HuH-7.5 (cell line): ENCODE measurements at places on chromosomes 6 and 20.
A peak's percentile ranks its signal among the peaks of the same experiment; 100 is the strongest.

GRCh38 chr6:15044948-15045347, 200.9 kb upstream of the JARID2 start:
- no peak for DNase-seq

DNA sequence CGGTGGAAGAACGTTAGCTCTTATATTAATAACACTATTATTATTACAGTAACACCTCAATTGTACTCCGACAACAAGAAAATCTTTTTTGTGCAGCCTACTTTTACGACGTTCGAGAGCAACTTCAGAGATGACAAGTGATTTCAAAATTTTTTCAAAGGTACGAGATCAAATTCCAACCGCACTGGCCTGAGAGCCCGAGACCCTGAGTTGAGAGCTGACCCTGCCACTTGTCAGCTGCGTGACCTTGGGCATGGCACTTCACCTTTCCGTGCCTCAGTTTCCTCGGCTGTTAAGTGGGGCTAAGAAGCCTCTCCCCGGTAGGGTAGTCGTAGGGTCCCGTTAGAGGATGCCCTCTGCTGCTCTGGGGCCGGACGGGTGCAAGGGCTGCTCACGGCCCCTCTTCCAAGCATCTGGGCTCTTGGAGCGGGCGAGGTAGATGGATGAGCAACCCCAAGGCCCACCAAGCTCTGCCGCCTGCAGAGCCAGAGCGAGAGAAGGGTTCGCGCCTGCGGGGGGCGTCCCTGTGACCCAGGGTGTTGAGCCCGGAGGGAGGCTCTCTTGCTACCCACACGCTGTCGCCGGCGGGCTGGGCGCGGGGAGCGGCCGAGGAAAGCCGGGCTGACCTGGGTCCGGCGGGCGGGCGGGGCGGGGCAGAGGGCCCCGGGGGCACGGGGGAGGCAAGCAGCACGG, 510 bp downstream of the NDRG3 start:
- peak; percentile 44 for DNase-seq

GRCh38 chr6:125299257-125299656, 2.5 kb downstream of the HDDC2 start:
- DNase-seq = no peak

GRCh38 chr6:111747829-111748228, 125.4 kb downstream of the FYN start:
- DNase-seq = no peak

- no peak for DNase-seq
These were observed 4.9 kb upstream of the YTHDF1 start for GRCh38 chr20:63220696-63221399.

DNA sequence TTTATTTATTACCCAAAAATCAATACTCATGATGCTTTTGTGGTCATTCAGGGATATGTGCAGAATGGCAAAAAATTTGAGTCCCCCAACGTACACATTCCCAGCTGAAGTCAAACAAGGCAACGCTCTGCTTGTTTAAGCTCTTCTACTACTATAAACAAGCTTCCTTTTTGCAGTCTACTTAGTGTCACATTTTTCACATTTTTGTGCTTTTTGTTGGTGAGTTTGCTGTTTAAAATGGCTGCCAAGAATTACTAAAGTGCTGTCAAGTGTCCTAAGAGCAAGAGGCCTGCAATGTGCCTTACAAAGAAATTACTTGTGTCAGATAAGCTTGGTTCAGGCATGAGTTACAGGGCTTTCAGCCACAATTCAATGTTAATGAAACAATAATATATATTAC, 2.1 kb downstream of the WFDC8 start:
- DNase-seq = no peak

GRCh38 chr20:41432746-41433145, 66.1 kb upstream of the EMILIN3 start:
- no peak for DNase-seq

- no peak for DNase-seq
These were observed 185.2 kb upstream of the FLRT3 start for GRCh38 chr20:14522595-14522994.

DNA sequence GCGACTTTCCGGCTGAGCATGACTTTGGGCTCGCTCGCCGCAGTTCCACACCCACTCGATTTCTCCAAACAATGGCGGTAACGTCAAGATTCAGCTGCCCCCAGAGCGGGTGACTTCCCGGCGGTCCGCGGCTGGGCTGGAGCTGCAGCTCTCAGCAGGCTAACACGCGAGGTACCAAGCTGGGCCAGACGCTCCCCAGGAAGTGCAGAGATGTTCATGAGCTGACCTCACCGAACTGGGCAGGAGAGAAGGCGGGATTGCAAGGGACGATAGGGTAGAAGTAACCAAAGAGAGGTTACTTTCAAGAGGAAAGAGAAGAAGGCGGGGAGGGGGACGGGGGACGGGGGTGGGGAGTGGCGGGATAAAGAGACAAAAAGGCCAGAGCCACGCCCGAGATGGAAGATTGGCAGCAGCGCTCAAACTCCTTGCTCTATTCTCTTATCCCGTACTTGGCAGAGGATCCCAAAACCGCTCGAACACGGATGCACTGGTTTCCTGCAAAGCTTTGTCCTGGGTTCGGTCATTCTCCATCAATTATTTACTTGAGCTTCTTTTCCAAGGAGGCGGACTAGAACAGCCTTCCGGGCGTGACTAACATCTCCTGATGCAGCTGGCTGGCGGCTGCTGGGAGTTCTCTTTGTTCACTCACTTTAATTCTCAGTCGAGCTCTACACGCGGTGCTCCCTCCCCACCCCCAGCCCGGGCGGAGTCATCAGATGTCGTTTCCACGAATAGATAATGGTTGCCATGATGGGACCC, at the start of gene MTCL3:
MTCL3 (minus strand) TSS at position 626 of the 759 bp plus-strand sequence.
- DNase-seq = no peak

DNA sequence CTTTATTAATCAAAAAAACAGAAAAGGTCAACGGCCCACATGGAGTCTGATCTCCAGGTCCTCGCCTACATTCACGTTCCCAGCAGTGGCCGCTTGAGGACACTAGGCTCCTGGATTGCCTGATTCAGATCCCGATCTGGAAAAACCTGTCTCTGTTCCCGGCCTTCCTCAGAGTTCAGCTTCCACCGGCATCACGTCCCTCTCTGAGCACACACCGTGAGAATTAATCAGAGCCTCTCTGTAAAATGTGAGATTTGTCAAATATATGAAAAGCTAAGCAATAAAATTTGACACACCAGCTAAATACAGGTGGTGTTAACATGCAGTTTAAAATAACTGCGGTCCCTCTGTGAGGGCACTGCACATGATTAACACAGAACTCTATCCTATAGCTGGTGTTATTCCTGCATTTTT, 122.8 kb upstream of the COL21A1 start:
- DNase-seq = peak; percentile 17

GRCh38 chr6:147578883-147579282, 70.4 kb downstream of the SAMD5 start:
- DNase-seq = no peak

- DNase-seq = no peak
These were observed 10.4 kb downstream of the FAM110A start for GRCh38 chr20:843912-844311.

GRCh38 chr6:159572439-159573110, 120.5 kb downstream of the SOD2 start:
- no peak for DNase-seq

DNA sequence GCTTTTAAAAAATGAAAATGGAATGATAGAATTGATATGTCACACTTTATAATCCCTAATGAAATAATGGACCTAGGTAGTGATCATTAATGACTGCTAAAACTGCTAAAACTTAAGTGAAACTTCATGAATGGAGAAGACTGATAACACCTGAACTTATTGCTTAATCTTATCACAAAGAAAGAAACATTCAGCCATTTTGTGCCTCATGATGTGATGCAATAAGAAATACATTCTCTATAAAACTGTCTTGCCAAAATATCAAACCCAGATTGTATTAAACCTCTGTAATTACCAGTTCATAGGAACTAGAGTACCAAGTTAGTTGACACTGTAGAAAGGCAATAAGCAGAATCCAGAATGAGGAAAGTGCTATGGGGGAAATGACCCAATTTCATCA, 54.4 kb upstream of the COL10A1 start:
- DNase-seq = no peak

DNA sequence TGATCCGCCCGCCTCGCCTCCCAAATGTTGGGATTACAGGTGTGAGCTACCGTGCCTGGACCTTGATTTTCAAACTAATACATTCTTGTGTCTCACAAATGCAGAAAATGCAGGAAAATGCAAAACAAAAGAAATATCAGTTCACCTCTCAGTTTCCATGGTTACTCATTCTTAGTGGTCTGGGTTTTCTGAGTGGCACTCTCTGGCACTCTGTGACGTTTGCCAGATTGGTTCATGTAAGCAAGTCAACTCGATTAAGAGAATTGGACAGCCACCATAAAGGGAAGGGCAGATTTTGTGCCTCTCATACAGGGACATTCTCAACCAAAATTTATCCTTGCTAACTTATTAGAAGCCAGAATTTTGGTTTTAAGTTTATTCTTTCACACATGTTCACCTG, 8.6 kb downstream of the CMTR1 start:
- no peak for DNase-seq

DNA sequence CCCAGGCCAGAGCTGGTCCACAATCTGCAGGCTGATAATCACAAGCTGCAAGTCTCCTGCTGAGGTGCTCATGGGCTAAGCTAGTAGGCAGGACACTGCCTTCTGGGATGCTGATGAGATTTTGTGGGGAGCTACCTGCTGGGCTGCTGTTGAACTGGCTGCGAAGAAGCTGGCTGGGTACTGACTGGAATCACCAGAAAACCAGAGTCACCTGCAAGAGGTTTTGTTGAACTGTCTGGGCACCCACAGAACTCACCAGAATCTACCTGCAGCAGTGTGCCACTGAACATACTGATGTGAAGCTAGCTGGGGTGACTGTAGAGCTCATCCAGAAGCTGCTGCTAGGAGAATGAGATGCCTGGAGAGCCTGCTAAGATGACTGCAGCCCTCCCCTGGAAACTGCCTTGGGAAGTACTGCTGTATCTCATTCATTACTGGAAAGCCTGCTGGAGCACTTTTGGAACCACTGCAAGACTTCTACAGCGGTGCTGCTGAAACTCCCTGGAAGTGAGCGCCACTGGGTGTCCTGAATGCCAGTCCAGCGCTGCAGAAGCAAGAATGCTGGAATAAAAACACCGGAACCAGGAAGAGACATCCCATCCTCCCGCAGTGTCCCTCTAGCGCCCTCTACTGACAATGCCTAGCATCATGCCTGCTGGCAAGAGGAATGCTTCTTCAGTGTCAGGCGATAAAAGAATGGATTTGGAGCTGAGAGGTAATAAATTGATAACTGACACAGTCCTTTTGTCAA, 64.9 kb upstream of the ARHGAP18 start:
- DNase-seq = peak; percentile 57

DNA sequence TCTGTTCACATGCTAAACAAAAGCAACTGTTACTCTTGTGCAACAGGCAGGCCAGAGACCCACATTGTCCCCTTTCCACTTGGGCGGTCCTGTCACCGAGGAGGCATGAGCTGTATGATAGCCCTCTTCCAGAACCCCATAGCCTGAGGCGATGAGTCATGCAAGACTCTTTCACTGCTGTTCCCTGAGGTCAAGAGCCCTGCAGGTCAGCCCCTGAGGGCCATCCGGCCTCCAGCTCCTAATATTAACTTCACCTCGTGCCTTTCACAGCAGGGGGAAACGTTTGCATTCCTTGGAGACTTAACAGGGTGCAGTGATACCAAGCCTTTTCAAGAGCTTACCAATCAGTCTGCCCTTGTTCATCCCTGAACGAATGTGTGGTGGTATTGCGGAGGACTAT, 253.3 kb upstream of the ECI2 start:
- no peak for DNase-seq

- DNase-seq = no peak
These were observed 39.0 kb upstream of the SUPT3H start for GRCh38 chr6:45416700-45417099.

- no peak for DNase-seq
These were observed 354.0 kb upstream of the RGS17 start for GRCh38 chr6:153485072-153485471.

DNA sequence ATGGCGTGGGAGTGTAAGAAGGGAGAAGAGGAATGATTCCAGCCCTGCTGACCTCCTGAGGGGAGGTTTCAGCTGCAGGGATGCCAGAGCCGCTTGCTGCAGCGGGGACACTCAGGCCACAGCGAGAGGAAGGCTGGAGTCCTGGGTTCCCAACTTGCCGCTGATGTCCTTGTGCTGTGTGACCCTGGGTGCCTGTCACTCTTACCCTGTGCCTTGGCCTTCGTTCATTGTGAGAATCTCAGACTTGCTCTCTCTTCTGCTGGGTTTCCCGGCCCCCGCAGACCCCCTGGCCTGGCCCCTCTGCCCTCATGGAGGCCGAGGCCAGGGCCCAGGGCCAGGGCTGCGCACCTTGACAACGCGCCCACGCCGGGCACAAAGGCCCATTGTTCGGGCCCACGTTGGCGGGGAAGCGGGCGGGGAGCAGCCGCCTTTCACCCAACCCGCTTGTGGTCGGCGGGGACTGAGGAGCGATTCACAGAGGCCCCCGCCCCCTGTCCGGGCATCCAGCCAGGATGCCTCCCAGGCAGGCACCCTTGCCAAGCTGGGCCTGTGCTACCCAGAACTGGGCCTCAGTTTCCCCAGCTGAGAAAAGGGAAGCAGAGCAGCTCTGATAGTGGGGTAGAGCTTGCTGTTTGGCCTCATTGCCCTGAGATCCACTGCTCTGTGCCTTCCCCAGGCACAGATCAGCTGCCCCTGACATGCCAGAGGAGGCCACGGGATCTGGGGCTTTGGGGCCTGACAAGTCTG, 52.4 kb downstream of the CEBPB start:
- DNase-seq = no peak

- peak; percentile 88 for DNase-seq
These were observed 1.0 kb upstream of the PCIF1 start for GRCh38 chr20:45933266-45934045.

GRCh38 chr6:27674882-27675281, 202.0 kb upstream of the ZNF184 start:
- DNase-seq = no peak

DNA sequence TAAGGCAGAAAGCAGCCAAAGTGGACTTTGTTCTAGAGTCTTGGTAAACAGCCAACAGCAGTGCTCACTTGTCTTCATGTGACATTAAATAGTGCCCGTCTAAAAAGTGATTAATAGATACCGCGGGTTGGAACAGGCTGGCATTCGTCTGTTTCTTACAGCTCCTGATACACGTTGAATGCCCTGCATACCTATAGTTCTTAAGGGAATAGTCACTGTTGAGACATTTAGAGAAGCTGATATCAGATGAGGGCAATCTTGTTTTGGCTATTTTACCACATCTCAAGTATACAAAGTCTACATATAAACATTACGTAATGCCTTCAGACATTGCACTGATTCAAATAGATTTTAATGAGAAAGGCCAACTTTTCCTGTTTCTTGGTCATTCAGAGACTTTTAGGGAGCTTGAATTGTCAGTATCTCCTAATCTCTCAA, 374.9 kb upstream of the FLRT3 start:
- DNase-seq = no peak

DNA sequence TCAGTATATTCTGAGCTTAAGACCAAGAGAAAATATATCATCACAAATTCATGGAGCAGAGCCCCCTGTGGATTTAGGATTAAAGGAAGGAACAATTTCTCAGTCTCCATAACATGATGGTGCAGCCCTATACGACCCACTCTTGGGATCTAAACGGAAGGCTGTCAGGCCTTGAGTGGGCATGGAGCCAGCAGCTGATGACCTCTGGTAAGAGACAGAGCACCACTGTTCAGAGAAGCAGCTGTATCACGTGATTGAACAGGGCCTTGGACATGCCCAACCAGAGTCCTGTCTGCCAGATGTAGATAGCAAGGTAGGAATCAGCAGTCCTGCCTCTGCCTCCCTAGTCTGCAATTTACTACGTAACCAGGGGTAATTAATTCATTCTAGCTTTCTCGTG, 259.4 kb upstream of the POU3F2 start:
- DNase-seq = no peak

GRCh38 chr6:169589699-169590257, 112.1 kb downstream of the WDR27 start:
- no peak for DNase-seq

- DNase-seq = no peak
These were observed 18.3 kb downstream of the DDX27 start for GRCh38 chr20:49237531-49237930.
